ENCODE measurements at places on chromosomes 1 and 21. TPM values are rescaled to one million over a fixed set of nuclear protein-coding genes. Genes with fewer than 3 reads are reported as not detected.

GRCh38 chr1:22291494-22291893 is 148.6 kb upstream of the WNT4 start:
- DNase-seq, result no peak

DNA sequence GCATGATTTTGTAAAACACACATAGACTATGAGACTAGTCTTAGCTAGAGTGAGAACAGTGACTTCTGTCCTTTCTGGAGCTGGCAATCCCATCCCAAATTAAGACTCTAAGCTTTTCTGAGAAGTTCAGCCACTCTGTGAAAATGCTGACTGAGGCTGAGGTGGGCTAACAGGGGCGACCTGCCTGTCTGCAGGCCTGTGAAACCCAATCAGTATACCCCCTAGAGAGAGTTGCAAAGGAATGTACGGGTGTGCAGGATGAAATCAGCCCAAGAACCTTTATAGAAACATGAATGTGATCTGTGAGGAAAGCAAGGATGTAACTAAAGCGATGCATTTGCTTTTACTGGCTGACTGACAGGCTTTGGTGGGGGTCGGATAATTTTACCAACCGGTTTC is 16.0 kb upstream of the TBX15 start:
- DNase-seq, result no peak

The OR2L8 gene
- not detected for total RNA-seq

DNA sequence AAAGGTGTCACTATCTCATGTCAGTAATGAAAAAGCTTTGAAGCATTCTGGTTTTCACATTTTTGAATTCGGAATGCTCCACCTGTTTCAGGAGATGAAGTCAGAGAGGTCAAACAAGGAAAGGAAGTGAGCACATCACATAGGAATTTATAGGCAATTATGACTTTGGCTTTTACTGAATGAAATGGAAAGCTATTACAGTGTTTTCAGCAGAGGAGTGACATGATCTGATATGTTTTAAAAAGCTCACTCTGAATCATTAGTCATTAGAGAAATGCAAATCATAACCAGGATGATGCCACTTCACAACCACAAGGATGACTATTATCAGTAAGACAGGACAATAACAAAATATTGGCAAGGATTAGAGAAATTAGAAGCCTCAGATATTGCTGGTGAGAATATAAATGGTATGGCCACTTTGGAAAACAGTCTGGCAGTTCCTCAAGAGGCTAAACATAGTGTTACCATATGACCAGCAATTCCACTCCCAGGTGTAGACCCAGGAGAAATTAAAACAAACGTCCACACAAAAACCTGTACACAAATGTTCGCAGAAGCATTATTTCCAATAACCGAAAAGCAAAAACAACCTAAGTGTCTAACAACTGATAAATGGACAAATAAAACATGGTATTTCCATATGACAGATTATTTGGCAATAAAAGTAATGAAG is 7.5 kb downstream of the TAF1A start:
- DNase-seq, result no peak

The CYP4B1 gene
- 0.27 TPM for total RNA-seq

- no peak for DNase-seq
These were observed 18.0 kb downstream of the CD247 start for GRCh38 chr1:167500283-167500860.

GRCh38 chr1:72003092-72003491 is 279.2 kb downstream of the NEGR1 start:
- no peak for DNase-seq

DNA sequence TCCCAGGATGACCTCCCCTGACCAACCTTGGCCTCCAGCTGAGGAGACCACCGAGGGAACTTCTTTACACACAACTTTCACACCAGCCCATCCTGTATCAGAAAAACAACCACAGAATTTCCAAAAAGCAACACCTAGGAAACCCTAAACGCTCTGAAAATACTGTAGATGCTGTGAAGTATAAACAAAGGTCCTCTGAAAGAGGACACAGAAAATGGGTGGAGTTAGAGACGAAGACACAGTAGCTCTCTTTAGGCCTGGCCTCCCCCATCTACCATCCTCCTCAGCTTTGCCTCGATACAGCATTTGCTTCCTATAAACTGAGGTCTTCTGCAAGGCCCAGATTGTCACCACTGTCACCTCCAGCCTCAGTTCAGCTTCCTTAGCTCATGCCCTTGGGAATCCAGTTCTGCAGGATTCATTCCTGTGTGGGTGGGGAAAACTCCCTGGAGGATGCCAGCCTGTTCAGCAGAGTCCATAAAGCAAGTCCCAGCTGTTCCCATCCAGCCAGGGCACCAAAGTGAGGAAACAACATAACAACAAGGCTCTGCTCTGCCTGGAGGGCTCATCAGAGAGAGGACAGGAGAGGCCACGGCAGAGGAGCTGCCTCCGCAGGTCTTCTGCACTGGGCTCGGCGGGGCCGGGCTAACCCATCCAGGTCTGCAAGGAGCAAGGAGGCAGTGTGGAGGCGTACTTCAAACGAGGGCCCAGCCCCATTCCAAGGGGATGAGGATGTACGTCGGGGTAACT is 15.0 kb downstream of the PIK3C2B start:
- DNase-seq, result no peak

The UBIAD1 gene
- 16.7 TPM for total RNA-seq

The ITPKB gene
- 21.2 TPM for total RNA-seq

DNA sequence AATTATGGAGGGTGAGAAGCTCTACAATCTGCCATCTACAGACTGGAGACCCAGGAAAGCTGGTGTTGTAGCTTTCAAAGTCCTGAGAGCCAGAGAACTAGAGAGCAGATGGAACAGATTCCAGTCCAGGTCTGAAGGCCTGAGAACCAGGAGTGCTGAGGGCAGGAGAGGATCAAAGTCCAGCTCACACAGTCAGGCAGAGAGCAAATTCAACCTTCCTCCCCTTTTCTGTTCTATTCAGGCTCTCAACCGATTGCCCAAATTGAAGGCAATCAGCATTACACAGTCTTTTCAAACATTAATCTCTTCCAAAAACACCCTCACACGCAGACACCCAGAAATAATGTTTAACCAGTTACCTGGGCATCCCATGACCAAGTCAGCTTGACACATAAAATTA is 2.5 kb upstream of the TMPRSS2 start:
- DNase-seq, result no peak

DNA sequence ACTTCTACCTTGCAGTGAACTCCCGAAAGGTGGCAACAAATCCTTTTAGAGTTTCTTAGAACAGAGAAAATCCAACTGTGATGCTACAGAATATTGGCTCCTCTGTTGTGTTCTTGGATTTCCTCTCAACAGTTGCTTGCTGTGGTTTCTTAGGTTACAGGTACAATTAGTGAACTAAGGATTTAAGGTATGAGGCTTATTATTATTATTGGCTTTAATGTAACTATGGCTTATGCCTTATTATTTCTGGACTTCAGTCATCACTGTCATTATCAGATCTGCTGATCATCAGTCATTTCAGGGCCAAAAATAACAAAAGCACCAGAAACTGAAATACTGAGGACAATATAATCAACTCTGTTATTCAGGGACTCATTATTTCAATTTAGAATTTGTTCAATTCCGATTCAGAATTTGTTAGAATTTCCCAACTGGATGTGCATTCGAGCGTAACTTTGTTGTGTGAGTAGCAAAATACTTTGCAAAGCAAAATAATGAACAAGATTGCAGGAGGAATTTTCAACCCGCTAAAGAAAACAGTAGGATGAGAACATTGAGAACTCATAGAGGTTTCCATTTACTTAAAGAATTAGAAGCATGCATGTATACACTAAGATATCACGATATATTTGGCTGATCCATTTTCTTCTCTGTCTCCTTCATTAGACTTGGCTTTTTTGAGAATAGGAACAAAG is 65.5 kb upstream of the AK4 start:
- DNase-seq, result no peak

The DESI2 gene
- total RNA-seq, result 30.7 TPM

GRCh38 chr1:50278410-50278809 is 144.8 kb downstream of the DMRTA2 start:
- no peak for DNase-seq

DNA sequence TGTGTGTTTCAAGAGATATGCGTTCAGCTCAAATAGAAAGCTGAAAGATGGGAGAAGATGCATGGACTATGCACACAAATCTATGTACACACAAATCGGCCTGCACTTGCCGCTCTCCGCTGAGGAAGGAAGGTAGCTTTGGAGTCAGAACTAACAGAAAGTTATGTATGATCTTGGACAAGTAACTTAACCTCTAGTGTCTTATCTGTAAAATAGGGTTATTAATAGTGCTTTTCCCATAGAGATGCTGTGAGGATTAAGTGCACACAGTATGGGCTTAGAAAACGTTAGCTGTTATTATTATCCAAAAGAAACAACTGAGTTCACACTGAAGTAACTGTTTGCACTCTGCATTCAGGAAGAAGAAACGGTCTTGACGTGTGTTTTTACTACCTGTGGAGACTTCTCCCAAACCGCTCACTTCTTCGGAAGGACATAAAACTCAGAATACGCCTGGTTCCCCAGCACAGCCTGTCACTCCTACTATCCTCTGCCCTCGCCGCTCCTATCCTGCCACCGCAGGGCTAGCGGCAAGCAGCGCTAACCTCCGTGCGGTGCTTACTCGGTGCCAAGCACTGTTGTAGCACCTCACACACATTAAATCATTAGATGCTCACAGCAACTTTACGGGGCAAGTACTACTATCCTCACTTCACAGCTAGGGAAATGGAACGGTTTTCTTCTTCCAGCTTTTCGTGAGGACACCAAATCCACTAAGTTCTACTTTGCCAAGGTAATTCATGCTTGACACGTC is 1.3 kb downstream of the TGFBR3 start:
- no peak for DNase-seq

DNA sequence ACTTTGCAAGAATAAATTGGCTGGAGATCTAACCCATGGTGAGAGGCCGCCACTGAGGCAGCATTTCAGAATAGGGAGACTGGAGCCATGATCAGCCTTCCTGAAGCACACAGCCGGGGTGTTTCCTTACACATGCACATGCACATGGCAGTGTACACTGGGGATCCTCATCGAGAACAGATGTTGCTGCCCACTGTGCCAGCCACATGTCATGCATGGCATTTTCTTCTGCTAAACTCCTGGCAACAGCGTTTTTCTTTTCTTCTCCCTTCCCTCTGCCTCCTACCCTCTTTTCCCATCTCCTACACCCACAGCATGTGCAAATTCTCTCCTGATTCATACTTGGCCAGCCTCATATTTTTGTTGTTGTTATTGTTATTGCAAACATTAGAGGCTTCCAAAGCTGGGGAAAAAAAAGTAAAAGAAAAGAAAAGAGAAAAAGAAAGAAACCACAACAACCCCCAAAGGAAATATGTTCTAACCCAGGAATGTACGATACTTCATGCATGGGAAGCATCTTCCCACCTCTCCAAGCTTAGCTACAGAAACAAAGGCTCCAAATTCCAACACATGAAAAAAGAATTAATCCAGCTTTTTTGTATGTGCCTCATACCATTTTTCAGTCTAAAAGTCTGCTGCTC is 344.0 kb downstream of the ASTN1 start:
- no peak for DNase-seq

DNA sequence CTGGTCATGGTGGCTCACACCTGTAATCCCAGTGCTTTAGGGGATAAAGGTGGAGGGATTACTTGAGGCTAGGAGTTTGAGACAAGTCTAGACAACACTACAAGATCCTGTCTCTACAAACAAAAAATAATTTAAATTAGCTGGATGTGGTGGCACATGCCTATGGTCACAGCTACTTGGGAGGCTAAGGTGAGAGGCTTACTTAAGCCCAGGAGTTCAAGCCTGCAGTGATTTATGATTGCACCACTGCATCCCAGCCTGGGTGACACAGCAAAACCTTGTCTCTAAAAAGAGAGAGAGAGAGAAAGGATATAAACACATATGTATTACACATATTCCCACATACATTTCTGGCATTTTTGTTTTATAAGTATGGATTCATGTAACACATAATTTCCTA is 325.2 kb downstream of the DUSP10 start:
- DNase-seq, result no peak

DNA sequence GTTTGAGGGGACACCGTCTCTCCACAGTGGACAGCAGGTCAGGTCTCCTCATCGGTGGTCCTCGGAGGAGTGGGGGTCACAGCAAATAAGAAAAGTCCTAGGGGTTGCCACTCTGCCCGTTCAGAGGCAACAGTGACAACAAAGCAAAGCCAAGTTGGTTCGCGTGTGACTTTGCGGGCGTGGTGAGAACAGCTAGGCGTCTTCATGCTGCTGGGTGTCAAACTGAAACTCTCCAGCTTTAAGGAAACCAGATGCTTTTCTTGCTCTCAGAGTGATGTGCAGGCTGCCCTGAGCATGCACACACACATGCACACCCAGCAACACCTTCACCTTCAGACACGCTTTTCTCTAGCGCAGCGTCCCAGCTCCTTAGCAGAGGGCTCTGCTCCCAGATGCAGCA is 70.1 kb upstream of the ARHGEF16 start:
- DNase-seq, result no peak

The TMEM183A gene
- 58.4 TPM for total RNA-seq

DNA sequence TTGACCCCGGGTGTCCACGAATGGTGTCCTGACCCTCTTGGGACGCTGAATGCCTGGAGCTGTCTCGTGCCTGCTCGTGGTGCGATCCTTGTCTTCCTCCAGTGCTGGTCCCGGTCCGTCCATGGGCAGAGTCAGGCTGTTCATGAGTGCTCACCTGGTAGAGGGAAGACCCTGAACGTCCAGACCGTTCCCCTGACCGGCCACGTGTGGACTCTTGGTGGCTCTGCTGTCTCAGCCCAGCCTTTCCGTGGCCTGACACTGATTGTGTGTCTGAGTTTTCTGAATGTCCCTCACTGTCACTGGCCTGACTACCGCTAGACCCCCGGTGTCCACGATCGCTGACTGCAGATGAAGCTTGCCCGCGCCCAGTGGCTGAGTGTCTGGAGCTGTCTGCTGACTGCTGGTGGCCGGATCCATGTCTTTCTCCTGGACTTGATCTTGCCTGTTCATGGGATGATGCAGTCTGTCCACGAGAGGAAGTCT is 11.7 kb downstream of the FLG start:
- no peak for DNase-seq

DNA sequence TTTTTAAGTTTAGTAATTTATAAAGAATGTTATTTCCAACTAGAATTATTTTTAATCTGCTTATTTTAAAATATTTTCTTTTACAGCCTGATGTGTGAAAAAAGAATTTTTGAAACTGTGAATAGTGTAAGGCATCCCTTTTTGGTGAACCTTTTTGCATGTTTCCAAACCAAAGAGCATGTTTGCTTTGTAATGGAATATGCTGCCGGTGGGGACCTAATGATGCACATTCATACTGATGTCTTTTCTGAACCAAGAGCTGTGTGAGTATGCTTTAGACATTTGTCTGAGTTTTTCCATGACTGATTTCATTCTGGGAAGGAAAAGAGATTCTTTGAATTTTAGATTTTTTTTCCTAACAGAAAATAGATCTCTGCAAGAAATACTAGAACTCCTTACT is 77.9 kb downstream of the GTF2B start:
- no peak for DNase-seq

DNA sequence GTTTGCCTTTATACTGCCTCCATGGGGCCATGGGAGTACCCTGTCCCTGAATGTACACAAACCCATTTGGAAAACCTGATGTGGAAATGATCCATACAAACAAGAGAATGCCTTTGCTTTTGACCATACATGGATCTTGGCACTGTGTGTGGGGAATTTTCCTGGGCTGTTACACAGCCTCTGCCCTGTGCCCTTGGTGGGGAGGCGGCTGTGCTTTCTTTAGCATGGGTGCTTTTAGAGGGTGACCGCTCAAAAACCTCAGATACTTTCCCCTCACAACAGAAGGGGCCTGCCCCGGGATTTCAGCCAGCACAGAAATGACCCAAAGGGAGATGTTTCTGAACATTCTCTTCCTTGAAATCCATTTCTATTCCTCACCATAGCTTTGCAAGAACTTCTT is 194.8 kb downstream of the LMO4 start:
- DNase-seq, result no peak

All from mesothelial cell of epicardium (in vitro differentiated cells).